Calu3 (cell line): ENCODE measurements at places on chromosomes 3 and 15.

DNA sequence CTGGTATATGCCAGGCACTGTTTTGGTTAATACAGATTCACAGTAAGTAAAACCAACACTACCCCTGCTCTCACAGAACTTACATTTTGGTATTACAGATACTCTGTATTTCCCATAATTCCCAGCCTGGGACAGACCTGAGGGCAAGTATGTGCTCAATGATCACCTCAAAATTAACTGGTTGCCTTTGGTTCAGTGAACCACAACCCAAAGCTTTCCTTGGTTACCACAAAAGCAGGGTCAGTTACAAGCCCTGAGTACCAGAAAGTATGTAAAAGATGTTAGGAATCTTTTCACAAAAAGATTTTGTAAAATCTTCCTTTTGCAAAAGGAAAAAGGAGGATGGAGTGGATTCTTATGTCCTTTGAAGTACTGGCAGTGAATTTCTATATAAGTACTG lies 72.2 kb upstream of the GUCA1C start:
- H3K27me3 ChIP-seq: no peaks in the 10 kb centered on the region
- H3K4me3 ChIP-seq: no peak overlapping the region
- no peak overlapping the region for H3K27ac ChIP-seq
- no peaks in the 10 kb centered on the region for H3K36me3 ChIP-seq
- no peak for DNase-seq
- no peaks in the 10 kb centered on the region for H3K4me1 ChIP-seq

- peak; percentile 34 for DNase-seq
- no peak overlapping the region for H3K27ac ChIP-seq
- no peak overlapping the region for H3K4me3 ChIP-seq
- H3K27me3 ChIP-seq: peaks cover 23% of the 10 kb centered on the region
- no peaks in the 10 kb centered on the region for H3K36me3 ChIP-seq
Measured at GRCh38 chr3:151135541-151136337, 50.3 kb downstream of the MED12L start.

- no peaks in the 10 kb centered on the region for H3K27me3 ChIP-seq
- H3K36me3 ChIP-seq: no peaks in the 10 kb centered on the region
- H3K4me1 ChIP-seq: peaks cover 17% of the 10 kb centered on the region
- no peak for DNase-seq
- no peak overlapping the region for H3K4me3 ChIP-seq
Measured at GRCh38 chr3:120765830-120766493, 23.4 kb downstream of the GTF2E1 start.

DNA sequence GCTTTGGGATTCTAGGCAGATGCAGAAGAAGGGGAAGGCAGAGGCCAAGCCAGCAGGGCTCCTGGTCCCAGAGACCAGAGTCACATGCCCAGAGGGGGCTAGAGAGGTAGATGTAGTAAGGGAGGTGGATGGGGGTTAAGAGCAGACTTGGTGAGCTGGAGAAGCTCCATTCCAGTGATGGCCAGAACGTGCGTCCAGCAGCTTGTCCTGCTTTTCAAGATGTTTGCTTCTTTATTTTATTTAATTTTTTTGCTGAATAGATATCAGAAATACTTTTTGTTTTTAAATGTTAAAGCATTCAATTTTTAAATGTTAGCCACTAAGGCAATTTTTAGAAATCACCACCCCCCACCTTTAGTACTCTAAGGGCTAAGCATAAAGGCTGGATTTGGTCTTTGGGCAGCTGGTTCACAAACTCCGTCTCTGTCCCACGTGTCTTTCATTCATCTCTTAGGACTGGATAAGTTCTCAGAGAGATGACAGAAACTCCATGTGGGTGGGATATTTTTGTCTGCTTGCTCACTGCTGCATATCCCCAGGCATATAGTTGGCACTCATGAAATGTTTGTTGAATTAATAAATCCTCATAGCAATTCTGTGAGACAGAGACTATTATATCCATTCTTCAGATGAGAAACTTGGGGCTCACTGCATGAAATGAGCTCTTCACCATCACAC lies 6.7 kb downstream of the COLQ start:
- H3K4me1 ChIP-seq: no peaks in the 10 kb centered on the region
- H3K27me3 ChIP-seq: peaks cover 25% of the 10 kb centered on the region
- no peak for DNase-seq
- H3K36me3 ChIP-seq: no peaks in the 10 kb centered on the region
- no peak overlapping the region for H3K4me3 ChIP-seq

DNA sequence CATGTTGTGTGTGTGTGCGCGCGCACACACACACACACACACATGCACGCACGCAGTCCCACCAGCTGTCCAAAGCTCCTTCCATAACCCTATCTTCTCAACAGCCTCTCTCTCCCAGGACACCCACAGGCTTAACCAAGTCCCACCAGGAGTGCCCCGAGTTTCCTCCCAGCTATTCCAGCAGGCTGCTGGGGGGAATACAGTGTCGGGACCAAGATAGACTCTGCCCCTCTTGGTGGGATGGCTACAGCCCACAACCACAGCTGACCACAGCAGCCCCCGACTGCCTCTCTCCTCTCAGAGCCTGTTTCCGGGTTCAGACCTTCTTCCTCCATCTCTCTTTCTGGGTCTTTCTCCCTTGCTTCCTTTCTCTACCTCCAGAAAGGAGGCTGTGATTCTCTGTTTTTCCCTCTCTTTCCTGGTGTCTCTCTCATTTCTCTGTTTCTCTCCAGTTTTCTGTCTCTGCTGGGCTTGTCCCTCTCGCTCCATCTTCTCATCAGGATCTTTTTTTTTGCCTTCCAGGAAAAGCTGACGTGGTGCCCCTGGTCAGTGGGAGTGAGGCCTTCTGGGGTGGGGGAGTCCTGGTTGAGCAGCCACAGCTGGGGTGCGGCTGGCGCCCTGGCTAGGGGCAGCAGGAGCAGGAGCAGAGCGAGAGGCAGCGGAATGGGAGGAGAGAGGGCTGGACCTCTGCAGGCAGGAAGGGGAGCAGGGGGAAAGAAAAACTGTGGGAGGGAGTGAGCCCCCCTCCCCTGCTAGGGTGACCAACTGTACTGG lies 3.3 kb upstream of the ISLR start:
- peaks cover under 1% of the 10 kb centered on the region for H3K36me3 ChIP-seq
- peak overlapping the region; percentile 21 for H3K27ac ChIP-seq
- H3K27me3 ChIP-seq: peaks cover 42% of the 10 kb centered on the region
- H3K4me3 ChIP-seq: no peak overlapping the region
- DNase-seq: no peak
- peaks cover 7% of the 10 kb centered on the region for H3K4me1 ChIP-seq

DNA sequence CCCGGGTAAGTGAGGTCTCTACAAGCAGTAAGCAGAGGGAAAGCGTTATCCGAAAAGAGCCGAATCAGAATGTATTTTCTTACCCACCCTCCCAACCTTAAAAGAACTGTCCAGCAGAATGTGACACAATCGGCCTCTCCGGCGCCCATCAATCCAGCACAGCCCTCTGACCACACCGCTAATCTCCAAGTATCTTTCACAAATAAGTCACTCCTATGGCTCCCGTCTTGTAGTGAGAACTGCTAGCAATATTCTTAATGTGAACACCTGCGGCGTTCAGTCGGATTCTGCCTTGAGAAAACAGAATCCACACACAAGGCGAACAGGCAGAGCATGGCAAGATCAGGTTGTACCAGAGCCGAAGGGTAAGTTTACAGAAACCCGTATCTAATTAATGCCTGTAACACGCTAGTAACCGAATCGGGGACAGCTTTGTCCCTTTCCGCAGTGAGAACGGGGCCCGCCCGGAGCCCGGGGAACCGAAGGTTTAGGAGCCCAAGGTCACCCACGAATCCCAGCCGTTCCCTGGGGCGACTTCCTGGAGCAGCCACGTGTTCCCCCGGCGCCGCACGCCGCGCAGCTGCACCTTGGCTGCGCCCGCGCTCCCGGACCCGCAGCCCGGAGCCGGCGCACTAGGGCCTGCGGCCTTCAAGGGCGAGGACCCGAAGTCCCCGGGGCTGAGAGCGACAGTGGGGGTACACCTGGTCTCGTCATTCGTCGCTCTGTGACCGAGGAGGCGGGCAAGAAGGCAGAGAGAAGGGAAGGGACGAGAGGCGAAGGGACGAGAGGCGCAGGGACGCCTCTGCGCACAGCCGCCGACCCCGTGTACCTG lies 672 bp downstream of the TFRC start:
- peak overlapping the region; percentile 87 for H3K4me3 ChIP-seq
- H3K4me1 ChIP-seq: no peaks in the 10 kb centered on the region
- H3K27me3 ChIP-seq: no peaks in the 10 kb centered on the region
- peak; percentile 71 for DNase-seq

DNA sequence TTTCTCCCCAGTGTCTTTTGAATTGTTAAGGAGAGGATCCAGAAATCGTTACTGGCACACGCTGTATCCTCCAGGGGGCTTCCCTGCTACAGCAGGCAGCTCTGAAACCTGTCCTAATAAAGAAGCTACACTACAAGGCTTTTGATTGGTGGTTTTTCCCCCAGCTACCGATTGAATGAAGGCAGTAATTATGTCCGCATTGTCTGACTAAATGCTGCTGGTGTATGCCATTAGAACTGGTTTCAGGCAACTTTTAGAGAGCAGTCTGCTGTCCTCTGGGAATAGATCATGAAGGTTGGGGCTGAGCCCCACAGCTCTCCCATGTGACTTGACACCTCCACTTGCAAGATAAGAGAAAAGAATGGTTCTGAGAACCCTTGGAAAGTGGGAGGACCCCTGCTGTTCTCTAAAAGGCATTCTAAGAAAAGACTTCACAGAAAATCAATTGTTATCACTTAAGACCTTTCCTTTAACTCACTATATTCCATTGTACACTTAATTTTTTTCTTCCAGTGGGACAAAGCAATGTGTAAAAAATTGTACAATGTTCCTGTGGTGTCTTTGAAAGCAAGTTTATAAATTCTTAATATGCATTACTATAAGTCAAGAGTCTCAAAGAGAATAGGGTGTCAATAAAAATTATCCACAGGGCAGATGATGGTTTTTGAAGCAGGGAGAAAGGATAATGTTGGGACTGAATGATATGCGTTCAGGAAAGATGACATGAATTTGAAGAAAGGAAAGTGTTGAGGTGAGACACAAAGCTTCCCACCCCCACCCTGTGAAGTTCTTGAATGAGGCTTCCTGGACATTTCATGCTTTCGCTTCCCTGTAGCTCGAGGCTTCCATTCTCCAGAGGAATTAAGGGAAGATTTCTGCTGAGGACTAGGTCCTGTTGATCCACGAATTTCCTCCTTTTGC lies 53.0 kb upstream of the DAZL start:
- H3K27me3 ChIP-seq: no peaks in the 10 kb centered on the region
- H3K4me1 ChIP-seq: no peaks in the 10 kb centered on the region
- no peak overlapping the region for H3K4me3 ChIP-seq
- no peak for DNase-seq

- H3K27me3 ChIP-seq: no peaks in the 10 kb centered on the region
- no peak overlapping the region for H3K27ac ChIP-seq
- H3K4me1 ChIP-seq: peaks cover 31% of the 10 kb centered on the region
- no peak for DNase-seq
Measured at GRCh38 chr15:59237119-59237855, 30.6 kb downstream of the LDHAL6B start.

DNA sequence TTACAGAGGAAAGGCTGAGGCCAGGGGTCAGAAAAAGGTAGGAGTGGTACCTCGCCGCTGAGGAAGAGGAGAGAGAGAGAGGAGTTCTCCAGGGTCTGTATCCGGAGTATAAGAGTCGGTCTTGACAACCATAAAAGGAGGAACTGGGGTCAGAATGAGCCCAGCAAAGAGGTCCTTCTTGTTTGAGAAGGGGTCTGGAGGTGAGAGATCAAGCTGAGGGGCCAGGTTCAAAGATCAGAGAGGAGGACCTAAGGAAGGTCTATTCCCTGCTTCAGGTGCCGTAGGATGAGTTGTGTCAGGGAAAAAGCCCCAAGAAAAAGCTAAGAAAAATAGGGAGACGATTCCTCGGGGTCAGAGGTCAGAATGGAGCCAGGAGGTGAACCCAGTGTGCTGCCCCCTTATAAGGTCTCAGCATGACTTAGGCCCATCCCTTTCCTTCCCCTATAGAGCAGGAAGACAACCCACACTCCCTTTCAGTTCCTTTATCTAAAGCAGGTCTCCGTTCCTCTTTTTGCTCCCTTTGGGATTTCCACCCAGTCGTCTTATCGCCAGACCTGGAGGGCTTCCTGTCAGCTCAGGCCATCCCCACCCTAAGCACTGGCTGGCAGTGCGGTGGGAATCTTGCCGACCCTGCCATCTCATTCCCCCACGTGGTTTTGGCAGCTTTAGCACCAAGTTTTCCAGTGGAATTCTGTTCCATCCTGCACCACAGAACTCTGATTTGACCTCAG lies 651 bp downstream of the MTMR14 start:
- H3K4me3 ChIP-seq: peak overlapping the region; percentile 84
- H3K27ac ChIP-seq: peak overlapping the region; percentile 87
- H3K4me1 ChIP-seq: no peaks in the 10 kb centered on the region

DNA sequence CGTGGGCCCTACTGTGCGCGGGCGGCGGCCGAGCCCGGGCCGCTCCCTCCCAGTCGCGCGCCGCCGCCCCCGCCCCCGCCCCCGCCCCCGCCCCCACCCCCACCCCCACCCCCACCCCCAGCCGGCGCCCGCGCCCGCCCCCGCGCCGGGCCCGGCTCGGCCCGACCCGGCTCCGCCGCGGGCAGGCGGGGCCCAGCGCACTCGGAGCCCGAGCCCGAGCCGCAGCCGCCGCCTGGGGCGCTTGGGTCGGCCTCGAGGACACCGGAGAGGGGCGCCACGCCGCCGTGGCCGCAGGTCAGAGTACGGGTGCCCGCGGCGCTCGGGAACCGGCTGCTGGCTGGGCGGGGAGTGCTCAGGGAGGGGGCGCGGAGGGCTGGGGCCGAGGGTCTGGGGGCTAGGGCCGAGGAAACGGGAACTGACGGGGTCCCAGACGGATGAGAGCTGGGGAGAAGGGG lies 1.1 kb upstream of the PPARG start:
- DNase-seq: peak; percentile 63
- H3K4me1 ChIP-seq: peaks cover 16% of the 10 kb centered on the region

DNA sequence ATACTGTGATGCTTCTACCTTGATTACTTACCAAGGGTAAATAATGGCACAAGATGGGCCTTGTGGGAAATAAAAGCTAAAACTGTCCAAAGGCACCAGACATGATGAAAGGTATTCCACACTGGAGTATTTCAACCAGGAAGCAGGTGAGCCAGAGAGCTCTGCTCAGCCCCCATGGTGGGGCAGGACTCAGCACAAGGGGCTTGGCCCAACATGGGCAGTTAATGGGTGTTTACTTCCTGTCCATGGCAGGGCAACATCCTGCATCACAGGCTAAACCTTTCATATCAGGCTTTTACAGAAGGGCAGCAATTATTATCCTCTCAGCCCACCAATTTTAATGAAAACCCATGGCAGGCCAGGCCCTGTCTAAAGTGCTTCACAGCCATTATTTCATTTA lies 38.2 kb downstream of the MAGI1 start:
- H3K4me3 ChIP-seq: peak overlapping the region; percentile 58
- H3K36me3 ChIP-seq: peaks cover 32% of the 10 kb centered on the region

DNA sequence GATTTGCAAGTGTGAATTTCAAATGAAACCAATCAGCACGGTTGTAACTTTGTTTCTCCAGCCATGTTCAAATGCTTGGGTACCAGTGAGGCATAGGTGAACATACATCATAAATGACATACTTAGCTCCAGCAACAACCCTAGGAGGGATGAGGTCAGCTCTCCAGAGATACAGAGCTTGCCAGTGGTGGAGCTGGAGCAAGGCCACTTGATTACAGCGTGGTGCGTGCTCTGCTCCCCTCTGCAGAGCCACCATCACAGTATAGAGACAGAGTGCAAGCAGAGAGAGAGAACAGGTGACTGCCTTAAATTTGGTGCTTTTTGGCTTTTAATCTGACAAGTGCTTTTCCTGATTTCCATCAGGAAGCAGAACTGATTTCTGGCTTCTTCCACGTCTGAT lies 275.1 kb downstream of the PDZRN3 start:
- no peak for DNase-seq
- H3K36me3 ChIP-seq: no peaks in the 10 kb centered on the region
- no peaks in the 10 kb centered on the region for H3K4me1 ChIP-seq
- no peak overlapping the region for H3K4me3 ChIP-seq
- H3K27ac ChIP-seq: no peak overlapping the region
